ENCODE measurements at places on chromosomes 4 and X.

DNA sequence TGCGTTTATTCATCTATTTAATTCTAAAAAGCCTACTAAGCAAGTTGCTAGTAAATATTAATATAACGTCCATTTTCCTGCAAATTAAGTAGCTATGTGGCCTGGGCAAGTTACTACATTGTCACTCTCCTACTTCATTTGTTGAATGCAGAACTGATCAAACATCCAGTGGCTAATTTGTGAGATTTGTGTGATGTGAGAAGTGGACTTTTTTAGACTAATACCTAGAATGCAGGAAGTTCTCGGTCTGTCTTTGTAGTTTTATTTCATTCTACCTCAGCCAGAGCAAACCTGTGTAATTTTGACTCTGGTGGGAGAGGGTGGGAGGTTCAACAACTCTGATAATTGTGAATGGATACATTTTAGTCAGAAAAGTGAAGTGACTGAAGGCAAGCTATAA, 840 bp downstream of the GUF1 start:
- DNase-seq, result no peak

GRCh38 chrX:123206176-123206575, 22.1 kb downstream of the GRIA3 start:
- no peak for DNase-seq

DNA sequence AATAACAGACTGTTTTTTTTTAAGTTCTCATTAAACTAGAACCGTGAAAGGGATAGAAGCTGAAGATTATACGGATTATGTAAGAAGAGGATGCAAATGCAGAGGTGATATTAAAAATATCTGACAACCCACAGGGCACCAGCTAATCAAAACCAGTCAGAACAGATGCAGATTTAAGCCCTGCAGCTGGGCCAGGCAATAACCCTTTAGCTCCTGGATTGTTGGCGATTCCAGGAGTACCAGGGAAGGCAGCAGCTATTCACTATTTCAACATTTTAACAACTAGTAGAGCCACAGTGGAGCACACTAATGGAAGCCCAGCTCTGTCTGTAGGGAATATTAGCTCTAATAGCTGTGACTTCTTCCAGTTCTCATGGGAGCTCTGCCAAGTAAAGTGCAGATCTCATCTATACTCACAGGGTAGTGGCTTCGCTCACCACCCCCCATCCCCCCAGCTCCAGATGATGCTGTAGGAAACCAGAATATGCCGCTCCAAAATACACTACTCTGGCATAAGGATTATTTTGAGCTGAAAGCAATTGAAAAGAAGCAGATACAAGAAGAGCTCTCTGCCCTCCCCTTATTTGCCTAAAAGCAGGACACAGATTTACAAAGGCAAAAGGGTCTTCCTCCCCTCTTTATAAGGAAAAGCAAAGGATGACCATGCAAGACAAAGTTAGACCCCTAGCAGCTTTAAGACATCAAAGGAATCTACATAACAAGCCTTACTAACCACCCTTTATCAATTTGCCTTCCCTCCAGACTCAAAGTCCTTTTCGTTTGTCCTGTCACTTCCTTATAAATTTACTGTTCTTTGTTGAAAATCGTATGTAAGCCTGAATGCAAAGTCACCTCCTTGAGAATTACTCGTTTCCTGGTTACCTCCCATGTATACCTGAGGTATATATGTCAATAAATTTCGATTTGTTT, 13.7 kb downstream of the SCD5 start:
- DNase-seq, result no peak

GRCh38 chrX:55490121-55490520, 473 bp upstream of the USP51 start:
- no peak for DNase-seq

DNA sequence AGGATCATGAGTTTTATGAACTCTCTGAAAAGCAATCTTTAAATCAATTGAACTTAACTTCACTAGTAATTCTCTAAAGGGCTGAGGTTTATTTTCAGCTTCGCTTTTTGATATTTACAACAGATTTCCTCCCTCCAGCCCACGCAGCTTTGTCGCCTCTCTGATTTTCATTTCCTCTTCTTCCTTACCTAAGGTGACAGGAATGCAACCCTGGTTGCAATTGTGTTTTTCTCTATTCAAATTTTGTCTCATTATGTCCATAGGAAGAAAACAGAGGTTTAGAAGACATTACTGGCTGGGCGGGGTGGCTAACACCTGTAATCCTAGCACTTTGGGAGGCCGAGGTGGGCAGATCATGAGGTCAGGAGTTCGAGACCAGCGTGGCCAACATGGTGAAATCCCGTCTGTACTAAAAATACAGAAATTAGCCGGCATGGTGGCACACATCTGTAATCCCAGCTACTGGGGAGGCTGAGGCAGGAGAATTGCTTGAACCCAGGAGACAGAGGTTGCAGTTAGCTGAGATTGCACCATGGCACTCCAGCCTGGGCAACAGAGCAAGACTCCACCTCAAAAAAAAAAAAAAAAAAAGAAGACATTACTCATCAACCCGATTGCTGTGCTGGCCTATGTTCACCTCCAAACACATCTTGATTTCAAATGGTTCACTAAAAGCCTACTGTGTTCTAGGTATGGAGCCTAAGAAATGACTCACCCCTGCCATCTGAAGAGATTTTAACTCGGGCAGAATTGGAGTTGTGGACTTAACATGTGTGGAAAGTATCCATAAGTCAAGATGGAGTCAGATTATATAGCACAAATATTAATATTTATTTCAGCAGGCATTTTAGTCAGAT, 36.8 kb downstream of the VSIG4 start:
- DNase-seq, result no peak

DNA sequence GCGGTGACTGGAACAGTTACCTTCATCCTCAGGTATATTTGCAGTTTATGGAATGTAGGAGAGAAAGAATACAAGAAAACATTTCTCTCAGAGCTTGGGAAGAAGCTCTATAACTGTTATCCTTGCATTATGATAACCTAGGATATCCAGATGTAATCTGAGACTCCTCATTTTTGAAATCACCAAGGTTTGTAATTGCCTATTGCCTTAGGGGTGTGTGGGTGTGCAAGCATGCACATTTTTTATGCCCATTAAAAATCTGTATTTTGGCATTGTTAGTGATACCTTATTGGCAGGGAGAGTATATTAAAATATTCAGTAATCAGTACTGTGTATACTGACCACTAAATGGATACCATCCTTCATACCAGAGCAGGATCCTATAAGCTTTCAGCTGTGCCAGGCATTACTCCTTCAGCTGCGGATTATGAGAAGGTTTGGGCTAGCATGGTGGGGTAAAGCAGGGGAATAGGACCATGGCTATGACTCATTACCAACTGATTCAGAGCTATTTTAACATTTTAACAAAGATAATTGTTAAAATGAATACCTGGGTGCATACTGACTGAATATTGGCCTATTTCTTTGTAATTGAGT, 8.3 kb downstream of the SEC24B start:
- DNase-seq, result no peak

DNA sequence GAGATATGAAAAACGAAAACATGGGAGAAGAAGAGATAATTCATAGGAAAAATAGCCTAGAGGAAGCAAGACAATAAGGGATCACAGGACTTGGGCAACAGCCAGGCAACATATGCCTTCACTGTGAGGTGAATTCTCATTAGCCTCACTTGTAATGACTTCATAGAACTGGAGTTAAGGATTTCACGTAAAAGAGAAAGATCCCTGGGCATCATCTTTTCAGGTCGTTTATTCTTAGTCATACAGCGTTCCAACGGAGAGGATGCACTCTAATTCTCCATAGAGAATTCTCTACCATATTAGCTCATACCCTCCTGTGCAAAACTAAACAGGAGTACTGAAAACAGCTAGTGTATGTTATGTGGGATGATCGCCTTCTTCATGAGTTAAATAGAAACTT, 1.4 kb downstream of the PRKG2 start:
- DNase-seq, result no peak

- no peak for DNase-seq
These were observed 50.8 kb upstream of the NUDT10 start for GRCh38 chrX:51281758-51282318.

DNA sequence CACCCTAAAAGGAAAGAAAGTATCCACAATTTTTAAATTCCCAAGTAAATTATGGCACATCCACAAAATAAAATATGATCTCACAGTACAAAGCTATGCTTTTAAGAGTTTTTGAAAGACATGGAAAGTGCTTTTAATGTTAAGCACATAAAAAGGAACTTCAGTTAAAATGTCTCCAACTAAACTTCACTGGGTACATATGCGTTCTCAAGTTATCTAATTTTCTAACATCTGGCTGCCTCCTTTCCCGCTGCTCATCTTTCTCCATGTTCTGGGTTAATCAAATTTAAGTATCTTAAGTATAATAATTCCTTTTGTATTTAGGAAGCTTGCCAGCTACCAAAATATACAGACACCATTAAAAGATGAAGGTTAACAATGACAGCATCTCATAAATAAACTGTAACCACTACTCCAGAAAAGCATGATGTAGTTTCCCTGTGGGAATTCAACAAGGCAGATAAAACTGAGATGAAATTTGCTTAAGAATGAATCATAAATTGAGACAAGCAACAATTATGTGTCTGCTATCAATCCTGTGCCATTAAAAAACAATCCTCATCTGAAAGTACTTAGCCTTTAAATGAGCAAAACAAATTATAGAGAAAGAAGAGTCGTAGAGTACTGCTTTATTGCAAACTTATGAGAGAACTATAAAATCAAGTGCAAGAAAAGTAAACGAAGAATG, 25.1 kb downstream of the PRSS12 start:
- DNase-seq, result peak; percentile 82

DNA sequence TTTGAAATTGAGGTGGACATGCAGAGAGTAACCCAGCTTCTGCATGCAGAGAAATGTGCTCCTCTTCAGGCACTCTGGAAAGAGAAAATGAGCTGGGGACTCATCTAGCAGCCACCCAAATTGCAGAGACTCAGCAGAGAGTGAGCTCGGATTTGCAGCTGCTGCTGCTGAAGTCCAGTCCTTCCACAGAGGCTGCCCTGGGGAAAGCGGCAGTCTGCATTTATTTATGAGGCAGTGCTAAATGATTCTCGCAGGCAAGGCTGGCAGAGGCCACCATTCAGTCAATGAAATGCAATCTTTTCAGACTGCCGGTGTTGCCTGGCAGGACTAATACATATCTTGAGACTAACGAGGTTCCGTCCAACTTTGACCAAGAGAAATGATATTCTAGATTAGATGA, 404.8 kb downstream of the NLGN4X start:
- DNase-seq, result no peak

DNA sequence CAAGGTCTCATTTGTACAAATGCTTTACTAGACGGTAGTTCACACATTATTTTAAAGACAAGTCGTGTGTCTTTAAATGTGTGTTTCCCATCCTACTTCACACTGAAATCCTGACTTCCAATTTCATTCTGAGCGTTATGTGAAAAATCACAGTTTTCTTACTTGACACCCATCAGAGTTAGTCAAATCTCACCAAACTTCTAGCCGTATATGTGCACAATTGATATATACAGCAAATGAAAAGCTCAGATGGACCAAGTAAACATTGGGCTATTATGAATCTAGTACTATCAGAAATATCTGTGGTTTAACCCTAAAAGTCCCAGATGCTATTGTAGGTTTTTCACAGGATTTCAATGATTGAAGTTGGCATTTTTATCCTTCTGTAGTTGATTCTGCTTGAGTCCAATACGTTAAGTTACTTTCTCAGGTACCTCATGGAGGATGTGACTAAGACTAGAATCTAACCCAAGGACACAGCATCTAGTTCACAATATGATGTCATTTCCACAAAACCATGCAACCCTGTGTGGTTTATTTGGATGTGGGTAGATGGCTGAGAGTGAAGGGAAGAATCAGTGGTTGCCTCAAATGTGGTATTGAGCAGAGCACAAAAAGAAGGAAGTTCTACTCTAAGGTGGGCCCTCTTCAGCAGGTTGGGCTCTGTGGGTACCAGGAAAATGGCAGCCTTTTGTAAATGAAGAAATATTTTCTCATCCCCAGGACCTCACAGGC, 22.1 kb upstream of the TRIM60 start:
- no peak for DNase-seq

GRCh38 chrX:136608295-136608933, 39.5 kb upstream of the CD40LG start:
- no peak for DNase-seq

GRCh38 chrX:139890991-139891700, 41.7 kb downstream of the ATP11C start:
- no peak for DNase-seq

DNA sequence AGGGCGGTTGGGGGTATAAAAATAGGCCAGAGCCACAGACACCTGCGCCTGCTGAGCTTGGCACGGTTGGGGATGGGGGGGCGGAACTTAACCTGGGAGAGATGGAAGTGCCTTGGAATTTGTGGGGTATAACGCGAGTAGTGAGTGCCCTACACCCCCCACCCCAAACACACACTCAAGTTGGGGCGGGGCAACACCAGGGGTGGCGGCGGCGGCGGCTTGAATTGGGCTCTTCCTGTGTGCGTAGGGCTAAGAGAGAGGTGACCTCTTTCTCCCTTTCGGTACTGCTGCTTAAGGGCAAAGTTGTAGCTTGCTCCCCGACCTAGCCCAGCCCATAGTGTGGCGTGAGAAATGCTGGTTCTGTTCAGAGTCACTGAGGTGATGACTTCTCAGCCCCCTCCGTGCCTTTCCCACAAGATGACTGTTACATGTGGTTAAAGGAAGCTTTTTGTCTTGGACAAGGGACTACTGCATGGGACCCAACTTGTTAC, 839 bp downstream of the STK26 start:
- DNase-seq, result no peak

DNA sequence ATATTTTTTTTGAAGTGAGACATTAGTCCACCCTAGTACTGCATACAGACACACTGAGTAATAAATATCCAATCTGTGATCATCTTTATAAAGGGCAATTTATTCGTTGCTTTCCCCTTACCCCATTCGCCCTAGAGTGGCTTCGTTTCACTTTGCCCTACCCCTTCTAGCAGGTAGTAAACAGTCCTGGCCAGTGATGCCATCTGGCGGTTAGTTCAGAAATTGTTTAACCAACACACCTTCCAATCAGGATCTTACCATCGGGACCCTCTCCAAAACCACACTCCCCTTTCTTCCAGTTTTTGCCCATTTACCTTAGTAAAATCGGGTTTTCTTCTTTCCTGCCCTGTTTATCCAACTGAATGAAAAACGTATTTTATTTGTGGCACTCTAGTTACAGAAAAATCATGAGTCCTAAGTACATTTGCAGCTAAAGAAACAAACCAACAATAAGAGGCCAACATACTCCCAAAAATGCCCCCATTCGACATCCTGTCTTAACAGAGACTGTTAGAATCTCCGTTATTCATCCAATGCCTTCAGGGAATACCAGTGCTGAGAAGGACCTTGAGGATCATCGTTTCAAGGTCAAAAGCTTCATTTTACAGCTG, 2.2 kb downstream of the PPA2 start:
- peak; percentile 59 for DNase-seq

GRCh38 chr4:185566425-185566824, 31.1 kb upstream of the PDLIM3 start:
- DNase-seq, result no peak

DNA sequence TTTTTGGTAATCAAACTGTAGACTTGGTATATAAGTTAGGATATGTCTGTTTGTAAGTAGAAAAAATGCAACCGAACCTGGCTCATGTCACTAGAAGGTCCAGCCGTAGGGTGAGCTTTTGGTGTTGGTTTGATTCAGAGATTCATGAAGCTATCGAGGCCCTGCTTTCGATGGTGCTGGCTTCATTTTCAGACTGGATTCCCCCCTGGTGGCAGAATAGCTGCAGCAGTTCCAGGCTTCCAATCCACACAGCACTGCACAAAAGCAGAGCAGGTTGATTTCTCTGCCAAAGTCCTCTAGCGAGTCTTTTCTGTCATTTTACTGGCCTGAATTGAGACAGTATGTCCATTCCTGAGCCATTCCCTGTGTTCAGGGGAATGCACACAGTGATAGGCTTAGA, 33.1 kb downstream of the PDK3 start:
- DNase-seq, result no peak

GRCh38 chrX:48997455-48997854, 4.6 kb downstream of the GRIPAP1 start:
- DNase-seq, result no peak

All from HFF-Myc (cell line).